ENCODE measurements at places on chromosomes 2 and 18.

- ATAC-seq, result no peak
Observed at GRCh38 chr18:72542984-72543356, 1.2 kb downstream of the CBLN2 start.

DNA sequence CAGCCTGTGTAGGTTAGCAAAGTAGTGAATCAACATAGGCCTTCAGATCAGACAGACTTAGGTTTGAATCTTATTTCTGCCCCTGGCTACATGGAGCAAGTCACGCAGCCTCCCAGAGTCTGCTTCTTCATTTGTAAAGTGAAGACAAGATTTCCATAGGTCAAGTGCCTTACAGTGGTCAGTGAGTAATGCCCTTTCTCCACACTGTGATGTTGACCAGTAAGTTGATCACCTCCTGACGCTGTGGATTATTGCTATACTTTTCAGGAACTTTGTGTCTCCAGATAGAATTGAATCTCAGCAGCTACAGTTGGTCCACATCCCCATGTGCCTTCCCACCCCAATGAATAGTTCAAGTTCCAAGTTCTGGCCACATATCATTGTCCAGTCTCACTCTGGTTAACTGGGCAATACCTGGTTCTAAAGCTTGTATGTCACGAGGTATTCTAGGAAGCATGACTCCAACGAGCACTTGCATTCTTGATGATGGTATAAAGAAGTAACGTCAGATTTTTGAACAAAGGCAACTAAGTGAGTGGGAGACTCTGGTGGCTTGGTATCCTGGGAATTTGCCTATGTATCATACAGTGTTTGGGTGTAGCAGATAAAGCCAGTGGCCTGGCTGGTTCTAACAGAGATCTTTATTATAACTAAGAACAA, 2.1 kb upstream of the CLIP4 start:
- ATAC-seq, result peak; percentile 19

DNA sequence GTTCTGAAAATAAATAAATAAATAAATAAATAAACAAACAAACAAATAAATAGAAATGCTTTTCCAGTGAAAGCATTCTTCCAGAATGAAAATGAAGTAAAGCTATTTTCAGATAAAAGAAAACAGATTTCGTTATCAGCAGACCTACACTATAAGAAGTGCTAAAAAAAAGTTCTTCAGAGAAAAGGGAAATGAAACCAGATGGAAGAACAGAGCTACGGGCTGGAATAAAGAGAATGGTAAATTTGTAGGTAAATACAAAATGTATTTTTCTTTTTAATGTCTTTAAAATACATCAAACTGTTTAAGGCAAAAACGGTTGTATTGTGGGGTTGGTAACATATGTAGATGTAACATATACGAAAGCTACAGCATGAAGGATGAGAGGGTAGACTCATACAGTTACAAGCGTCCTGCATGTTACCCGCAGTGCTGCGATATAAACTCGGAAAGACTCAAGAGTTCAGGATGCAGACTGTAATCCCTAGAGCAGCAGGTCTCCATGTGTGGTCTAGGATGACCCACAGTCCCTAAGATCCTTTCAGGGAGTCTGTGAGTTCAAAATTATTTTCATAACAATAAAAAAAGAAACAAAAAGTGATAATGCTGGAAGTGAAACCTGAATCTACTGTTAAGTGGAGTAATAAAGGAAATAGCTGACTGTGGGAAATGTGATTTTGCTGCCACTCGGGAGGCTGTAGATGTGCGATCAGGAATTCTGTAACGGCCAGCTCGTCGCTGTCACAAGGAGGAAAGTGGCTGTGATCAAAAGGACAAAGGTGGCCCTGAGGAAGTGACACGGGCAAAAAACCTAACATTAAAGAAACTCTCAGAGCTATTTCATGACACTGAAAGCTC, 5.3 kb upstream of the RAB12 start:
- no peak for ATAC-seq

GRCh38 chr2:222318026-222318711, 19.4 kb upstream of the PAX3 start:
- ATAC-seq, result peak; percentile 90

DNA sequence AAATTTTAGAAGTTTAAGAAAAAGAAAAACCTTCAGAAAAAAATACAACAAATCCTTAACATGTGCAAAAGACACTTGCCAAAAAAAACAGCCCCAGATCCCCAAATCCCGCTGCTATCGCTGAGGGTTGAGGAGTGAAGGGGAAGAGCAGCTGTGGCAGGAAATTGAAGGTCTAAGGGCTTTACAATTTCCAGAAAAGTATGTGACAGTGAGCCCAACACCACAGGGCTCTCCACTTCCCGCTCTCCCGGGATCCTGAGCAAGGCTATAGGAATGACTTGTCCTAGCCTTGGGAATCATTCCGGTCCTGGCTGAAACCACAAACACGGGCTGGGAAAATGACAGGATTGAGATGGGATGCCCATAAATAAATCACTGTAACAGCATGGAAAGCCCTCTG, 191.4 kb downstream of the TMEM163 start:
- no peak for ATAC-seq

- ATAC-seq, result peak; percentile 66
Observed at GRCh38 chr2:64644458-64645382, 9.0 kb downstream of the SERTAD2 start.

- ATAC-seq, result no peak
Observed at GRCh38 chr2:190843890-190844699, 36.5 kb upstream of the GLS start.

DNA sequence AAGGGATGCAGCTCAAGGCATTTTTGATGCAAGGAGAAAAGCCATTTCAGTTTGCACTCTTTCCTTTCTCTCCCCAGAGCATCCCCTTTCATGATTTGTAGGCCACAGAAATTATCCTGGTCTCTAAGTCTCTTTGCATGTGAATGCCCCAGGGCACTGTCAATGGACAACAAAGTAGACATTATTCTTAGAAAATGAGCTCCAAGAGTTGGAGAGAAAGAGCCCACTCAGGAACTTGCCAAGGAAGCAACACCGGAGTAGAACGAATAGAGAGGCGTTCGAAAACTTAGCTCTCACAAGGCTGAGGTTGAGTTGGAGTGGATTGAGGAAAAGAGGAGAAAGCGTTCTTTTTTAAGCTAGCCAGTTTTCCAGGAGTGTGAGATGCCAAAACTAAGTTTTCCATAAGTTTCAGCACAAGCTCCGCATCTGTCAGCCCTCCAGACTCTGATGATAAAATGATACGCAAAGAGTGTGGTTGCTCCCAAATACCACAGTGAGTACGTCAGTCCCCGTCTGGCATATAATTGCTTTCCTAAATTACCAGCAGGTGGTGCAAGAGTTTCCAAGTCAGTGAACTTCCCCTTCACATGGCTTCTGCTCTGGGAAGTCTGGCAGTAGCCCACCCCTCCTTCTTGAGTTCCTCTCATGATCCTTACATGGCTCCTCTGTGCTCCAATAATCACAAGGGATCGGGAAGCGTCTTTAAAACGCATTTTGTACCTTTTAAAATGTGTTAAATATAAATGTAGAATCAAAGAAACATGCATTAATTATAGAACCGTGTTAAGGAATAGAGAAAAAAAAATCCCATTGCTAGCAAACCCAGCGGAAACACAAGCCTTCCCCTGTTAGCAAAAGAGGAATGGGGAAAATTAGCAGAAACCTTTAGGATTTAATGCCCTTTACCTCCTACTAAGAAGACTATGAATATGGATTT, 1060.6 kb upstream of the FANCL start:
- peak; percentile 69 for ATAC-seq

DNA sequence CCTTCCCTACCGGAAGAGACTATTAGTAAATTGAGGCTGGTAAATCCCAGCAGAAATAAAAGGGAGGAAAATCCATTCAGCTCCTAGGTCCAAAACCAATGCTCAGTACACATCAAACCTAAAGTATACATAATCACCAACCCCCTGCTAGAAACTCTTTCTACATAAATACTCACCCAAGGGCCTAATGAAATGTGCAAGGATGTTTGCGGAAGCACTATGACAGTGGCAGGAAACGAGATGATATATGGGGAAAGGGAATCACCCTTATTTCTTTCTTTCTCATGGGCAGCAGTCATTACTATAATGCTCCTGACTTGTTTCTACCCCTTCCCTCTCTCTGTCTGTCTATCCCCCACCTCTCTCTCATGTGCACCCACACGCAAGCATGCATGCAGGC, 1.3 kb upstream of the SCTR start:
- no peak for ATAC-seq

DNA sequence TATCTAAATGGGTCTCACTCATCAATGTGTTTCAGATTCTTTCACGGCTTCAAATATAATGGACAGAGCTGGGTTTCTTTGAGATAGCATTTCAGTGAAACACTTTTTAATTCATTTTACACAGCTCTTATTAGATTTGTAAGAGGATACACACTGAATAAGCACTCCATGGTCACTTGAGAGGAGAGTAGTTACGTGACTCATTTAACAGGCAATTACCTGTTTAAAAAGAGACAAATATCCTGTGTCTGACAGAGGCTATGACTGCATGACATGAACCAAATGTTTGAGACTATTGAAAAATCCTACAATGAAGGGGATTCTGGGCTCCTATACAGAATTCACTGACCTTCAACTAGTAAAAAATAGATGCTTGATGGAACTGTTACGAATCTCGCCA, 786.9 kb downstream of the EPHA4 start:
- no peak for ATAC-seq

DNA sequence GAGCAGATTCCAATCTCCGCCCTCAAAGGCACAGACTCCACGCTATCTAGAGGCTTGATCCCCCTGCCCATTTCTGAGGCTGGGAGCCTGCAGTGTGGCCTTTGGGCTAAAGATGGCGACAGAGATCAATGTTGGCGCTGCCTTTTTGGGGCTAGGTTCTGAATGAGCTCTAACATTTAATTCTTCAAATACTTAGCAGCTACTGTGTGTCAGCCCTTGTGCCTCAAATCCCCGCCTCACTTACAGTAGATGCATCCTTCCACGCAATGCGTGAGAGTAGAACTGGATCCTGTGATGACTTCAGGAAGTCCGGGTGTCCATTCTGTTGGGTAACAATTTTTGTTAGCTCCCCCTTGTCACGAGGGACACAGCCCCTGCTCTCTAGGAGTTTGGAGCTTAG, 12.4 kb downstream of the IL1F10 start:
- peak; percentile 40 for ATAC-seq

- no peak for ATAC-seq
Observed at GRCh38 chr2:40118622-40119021, 333.3 kb downstream of the SLC8A1 start.

- no peak for ATAC-seq
Observed at GRCh38 chr2:222064286-222064685, 234.5 kb downstream of the PAX3 start.

GRCh38 chr18:62839874-62840713, 124.8 kb downstream of the PHLPP1 start:
- ATAC-seq, result peak; percentile 20

- no peak for ATAC-seq
Observed at GRCh38 chr2:100237770-100238169, 84.5 kb downstream of the LONRF2 start.

GRCh38 chr2:97267411-97268074, 154.6 kb downstream of the ANKRD36 start:
- ATAC-seq, result no peak

DNA sequence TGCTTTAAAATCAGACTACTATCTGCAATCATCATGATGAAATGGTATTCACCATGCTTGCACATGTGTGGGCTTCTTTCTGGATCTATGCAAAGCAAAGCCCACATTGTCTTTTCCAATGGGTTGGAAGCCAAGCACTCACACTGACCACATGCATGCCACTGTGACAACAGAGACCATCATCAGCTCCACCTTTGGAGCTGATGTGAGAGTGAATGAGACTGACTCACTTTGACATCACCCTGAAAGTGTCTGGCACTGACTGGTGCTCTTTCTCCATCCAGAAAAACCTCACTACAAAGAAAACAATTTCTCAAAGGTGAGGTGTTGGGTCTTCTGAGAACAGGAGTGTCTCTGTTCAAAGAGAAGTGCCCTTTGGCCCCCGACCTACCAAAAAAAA, 4.7 kb downstream of the MYO5B start:
- no peak for ATAC-seq

GRCh38 chr2:195934484-195934883, 134.2 kb downstream of the DNAH7 start:
- ATAC-seq, result no peak

- ATAC-seq, result peak; percentile 81
Observed at GRCh38 chr2:160492401-160493226, 993 bp downstream of the RBMS1 start.

DNA sequence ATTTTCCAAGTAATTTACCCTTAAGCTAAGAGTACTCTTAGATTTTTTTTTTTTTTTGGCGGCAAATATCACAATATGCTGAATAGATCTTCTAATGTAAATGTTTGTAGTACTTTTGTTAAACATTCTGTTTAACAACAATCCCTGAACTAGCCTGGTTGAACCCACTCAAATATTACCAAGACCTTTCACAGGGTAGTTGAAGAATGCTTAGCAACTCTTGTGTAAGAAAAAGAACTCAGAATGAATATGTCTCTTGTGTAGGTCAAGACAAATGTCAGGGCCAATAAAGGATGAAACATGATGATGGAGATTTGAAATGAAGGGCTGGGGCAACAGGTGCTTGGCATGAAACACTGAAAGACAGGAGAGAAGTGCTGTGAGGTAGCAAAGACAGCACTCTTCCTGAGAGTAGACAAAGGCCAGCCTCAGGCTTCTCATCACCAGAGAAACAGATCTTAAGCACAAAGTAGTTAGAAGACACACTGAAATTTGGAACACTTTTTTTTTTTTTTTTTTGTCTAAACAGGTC, 597.3 kb downstream of the ERBB4 start:
- no peak for ATAC-seq

DNA sequence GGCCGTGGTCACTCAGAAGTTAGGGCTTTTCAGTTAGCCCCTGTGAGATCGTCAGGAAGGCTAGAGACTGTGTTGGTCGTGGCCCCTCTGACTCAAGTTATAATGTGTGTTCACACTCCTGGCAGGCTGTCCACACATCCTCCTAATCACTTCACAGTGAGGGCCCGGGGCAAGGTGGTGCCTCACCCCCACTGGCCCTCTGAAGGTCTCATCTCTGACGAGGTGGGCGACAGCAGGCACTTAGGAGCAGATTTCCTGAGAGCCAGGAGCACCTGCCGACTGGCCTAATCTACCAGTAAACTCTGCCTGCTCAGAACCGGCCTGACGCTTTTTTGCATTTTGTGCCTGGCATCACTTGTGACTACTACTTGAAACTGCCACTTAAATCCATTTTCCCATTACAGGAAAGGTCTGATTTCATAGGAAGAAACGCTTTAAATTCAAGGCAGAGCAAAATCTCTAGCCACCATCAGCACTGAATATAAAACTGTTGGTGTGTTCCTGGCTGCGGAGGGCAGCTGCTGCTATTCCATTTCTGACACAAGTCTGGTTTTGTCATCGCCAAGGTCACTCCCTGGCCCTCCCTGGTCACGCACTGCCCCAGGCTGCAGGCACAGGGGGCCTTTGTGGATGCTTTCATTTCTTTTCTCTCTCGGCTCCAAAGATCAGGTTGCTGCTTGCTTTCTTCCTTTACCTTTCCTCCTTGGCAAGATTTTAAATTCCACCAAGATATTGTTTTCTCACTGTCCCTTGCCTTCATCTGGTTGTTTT, 48.0 kb downstream of the RAB12 start:
- no peak for ATAC-seq

- no peak for ATAC-seq
Observed at GRCh38 chr2:188326290-188326668, 34.6 kb downstream of the GULP1 start.
